Stimulated activated CD8-positive, alpha-beta memory T cell treated with anti-CD3 and anti-CD28 coated beads, Interleukin-7, amount 100 ng/mL, for 24 hours (primary cell): ENCODE measurements at places on chromosomes 3 and 15.

GRCh38 chr15:101037090-101037830 is 118.1 kb downstream of the LRRK1 start:
- DNase-seq, result no peak

- DNase-seq, result no peak
Observed at GRCh38 chr15:69055251-69055650, 40.8 kb downstream of the NOX5 start.

DNA sequence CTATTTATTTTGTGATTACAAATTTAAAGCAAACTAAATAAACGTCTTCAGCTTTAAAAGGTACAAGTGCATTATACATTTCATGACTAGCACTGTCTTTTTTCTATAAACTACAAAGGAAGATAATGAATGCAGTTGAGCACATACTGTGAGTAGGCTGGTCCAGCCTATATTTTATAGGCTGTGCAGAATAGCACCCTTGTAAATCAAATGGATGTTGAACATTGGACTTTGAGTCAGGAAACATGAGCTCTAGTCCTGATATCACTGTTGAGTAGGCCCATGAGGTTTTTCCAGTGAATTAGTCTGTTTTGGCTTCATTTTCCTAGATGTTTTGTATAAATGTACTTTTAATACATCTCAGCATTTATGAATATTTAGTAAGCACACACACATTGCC is 447.3 kb upstream of the KCNMB2 start:
- DNase-seq, result no peak

DNA sequence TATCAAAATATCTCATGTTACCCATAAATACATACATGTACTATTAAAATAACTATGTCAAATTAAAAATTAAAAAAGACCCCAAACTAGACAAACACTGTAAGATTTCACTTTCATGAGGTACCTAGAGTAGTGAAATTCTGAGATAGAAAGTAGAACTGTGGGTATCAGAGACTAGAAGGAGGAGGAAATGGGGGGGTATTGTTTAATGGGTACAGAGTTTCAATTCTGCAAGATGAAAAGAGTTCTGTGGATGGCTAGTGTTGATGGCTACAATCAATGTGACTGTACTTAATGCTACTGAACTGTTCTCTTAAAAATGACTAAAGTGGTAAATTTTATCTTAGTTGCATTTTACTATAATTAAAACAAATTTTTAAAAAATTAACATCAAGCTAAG is 36.6 kb downstream of the RFX7 start:
- no peak for DNase-seq

GRCh38 chr3:76638006-76638405 is 401.9 kb upstream of the ROBO2 start:
- DNase-seq, result no peak

DNA sequence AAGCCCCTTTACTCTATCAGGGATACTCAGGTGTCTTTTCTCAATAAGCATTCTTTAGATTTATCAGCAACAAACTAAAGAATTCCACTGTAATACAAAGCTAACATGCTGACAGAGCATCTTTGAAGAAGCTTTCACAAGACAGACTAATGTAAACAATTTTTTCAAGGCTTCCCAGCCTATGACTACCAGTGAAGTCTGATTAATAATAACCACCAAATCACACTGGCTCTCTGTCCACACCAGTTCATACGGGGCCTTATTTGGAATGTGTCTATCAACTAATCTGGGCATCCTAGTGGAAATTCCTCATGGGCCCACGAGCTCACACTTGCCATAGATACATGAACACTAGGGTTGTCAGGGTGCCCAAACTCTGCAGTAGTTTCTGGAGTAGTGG is 84.5 kb downstream of the EFL1 start:
- no peak for DNase-seq

- DNase-seq, result no peak
Observed at GRCh38 chr3:171883257-171883892, 40.2 kb downstream of the TMEM212 start.

DNA sequence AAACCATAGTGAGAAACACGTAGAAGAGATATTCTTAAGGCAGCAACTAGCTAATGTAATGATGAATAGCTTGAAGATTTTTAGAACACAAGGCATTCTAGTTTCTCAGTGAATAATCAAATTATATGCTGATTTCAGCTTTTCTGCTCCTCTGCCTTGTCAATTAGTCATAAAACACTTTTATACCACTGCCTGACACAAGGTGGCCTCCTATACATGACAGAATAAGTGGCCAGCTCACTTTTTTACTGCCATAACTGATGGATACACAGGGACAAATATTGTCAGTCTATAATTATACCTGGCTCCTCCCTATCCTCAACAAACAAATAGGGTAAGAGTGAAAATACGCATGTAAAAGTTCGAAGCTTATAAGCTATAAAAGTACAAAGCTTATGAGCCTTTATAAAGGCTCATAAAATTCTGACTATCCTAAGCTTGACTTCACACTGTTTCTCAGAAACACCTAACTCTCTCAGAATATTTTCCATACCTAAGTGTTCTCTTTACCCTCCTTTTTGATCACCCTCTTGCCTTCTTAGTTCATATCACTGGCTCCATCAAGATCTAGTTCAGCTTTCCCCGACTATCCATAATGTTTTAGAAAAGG is 81.6 kb downstream of the HERC1 start:
- no peak for DNase-seq

DNA sequence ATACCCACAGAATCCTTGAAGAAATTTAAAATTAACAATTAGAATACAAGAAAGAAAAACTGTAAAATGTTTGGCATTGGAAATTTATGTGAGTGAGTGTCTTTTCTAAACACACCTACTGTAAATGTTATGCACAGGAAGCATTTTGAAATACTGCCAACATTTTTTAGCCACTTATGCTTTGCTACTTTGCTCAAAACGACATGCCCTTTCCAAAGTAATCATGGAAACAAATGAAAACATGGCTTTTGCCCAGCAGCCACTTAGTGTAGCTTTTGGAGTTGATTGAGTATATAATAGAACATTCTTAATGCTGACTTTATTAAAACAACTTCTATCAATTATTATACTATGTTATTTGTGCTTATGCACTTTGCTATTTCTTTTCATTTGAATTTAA is 823.0 kb downstream of the CADM2 start:
- DNase-seq, result no peak

GRCh38 chr3:65523878-65524277 is 514.8 kb downstream of the MAGI1 start:
- no peak for DNase-seq

DNA sequence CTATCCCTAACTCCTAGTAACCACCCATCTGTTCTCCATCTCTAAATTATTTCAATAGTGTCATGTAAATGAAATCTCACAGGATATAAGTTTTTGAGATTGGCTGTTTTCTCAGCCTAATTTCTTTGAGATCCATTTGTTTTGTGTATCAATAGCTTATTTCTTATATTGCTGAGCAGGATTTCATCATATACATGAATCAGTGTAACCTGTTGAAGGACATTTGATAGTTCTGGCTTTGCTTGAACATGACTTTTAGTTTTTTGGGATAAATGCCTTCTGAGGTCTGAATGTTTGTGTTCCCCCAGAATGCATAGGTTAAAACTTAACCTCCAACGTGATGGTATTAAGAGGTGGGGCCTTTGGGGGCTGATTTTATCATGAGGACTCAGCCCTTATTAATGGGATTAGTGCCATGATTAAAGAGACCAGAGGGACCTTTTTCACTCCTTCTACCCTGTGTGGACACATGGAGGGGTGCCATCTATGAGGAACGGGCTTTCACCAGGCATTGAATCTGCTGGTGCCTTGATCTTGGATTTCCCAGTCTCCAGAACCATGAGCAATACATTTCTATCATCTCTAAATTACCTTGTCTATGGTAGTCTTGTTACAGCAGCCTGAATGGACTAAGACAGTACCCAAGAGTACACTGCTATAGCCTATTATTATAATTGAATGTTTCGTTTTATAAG is 118.3 kb downstream of the FNDC3B start:
- DNase-seq, result no peak

DNA sequence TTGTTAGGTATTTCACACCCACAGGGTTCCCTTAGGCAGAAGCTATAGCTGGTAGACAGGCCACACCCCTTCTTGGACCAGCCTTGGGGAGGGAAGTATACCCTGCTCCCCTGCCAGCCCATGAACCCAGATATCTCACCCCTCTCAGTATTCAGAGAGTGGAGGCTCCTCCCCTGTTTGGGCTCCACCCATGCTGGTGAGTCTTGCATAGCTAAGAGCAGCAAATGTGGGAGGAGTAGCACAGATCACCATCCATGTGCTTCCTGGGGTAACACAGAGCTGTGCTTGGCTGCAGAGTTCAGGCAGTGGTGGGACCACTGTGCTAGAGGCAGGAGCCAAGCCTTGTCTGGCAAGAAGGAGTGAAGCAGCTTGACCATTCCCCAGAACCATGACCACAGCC is 427.2 kb downstream of the ZIC1 start:
- DNase-seq, result no peak

DNA sequence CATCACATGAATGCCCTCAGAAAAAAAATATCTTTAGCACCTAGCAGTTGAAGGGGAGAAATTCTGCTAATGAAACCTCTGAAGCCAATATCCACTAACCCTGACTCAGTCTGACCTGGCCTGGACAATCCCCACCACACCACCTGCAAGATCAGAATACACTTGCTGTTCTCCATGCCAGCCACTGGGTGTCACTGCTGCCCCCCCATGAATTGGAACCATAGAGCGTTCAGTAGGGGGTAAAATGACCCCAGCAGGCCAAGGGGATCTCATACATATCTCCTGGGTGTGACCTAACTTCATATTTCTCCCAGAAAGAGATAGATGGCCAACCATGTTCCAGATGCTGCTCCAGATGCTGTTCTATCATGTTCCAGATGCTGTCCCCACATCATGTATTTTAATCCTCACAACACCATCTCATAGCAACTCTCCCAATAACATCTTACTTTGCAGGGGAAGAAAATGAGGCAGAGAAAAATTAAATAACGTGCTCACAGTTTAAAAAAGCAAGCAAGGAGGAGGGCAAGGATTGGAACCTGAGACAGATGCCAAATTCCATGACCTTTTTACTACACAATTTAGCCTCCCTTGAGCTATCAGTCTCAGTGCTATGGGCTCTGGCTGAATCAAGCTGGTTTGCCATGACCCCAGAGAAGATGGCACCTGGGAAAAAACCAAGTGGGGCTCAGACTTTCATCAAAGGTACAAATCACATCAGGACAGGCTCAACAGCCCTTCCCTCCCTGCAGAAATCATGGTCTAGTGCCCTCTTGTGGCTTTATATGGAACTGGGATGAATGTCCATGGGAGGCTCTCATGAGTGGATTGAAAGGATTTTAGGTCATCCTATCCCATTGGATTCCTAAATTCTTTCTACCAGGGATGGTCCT is 12.4 kb downstream of the NTRK3 start:
- no peak for DNase-seq

GRCh38 chr3:61702453-61702852 is 141.1 kb downstream of the PTPRG start:
- no peak for DNase-seq

DNA sequence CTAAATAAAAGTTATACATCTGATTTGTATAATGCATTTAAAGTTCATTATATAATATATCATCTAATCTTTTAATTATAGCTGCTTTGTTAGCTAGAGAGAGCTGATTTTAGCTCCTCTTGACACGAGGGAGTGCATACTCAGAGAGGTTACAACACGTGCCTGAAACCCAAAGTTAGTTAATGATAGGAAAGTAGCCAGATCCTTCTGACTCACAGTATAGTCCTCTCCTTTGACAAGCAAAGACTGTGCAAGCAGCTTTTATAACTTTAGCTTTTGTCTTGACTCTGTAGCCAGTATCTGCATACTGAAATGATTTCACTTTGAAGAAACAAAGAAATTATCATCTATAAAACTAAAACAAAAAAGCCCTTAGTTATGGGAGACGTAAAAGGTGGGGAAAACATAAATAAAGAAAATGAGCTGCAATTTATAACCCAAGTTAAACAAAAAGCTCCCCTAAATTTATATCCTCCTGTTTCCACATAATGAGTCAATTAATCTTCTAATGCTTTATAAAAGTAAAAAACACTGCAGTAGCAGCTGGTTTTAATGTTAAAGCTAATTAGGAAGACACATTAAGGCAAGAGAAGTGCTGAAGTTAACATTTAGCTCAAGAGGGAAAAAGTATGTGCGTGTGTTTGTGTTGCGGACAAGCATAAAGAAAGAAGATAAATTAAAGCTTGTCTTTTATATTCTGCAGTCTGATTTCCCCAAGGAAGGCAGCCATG is 13.1 kb downstream of the GABRR3 start:
- DNase-seq, result no peak

DNA sequence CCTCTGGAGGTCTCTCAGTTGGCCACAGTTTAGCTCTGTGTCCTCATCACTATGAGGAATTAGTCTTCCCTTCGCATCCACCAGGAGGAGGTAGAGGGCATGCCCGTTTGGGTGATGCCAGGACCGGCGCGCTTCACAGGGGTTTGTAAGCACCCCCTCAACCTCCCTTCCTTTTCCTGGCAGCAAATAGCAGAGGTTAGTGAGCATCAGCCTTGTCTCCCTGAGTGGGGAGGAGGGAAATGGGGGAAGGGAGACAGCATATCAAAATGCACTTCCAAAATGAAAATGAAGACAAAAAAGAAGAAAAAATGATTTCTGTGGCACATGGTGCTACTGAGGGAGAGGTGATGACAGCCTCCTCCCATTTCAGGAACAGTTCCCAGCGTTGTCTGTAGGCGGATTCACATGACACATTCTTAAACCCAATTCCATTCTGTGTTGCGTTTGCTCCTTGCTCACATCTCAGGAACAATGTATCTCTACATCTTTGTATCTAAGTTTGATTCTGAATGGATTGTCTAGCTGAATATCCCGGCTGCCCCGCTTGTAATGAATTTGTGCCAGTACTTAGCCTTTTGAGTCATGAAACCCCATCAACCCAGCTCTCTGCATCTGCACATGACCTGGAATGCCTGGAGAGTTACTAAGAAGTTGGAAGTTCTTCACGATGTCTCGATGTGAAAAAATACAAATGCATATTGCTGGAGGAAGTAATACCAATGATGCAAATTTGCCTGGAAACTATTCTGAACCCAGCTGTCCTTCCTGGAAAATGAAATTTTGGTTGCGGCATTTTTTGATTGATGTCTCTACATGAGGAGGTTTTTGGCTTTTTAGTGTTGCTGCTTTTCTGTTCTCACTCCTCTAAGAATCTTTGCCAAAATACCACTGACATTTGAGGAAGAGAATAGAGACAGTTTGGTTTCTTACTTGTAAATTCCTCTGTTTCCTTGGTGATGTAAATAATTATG is 45.2 kb downstream of the TYRO3 start:
- DNase-seq, result no peak

- no peak for DNase-seq
Observed at GRCh38 chr3:64945171-64945729, 257.4 kb upstream of the ADAMTS9 start.

- no peak for DNase-seq
Observed at GRCh38 chr15:92059036-92059970, 205.8 kb downstream of the SLCO3A1 start.

DNA sequence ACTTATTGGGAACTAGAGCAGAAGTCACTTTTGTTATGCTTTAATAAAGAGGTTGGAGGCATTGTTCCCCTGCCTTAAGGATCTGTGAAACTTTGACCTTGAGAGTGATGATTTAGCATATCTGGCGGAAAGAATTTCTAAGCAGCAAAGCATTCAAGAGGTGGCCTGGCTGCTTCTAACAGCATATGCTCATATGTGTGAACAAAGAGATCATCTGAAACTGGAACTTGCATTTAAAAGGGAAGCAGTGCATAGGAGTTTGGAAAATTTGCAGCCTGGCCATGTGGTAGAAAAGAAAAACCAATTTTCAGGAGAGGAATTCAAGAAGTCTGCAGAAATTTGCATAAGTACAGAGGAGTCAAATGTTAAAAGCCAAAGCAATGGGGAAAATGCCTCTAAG is 56.4 kb upstream of the GOLIM4 start:
- no peak for DNase-seq

GRCh38 chr15:55277116-55277564 is 12.5 kb downstream of the RAB27A start:
- no peak for DNase-seq
